ENCODE measurements at places on chromosomes 16 and 17. TPM values are rescaled to one million over a fixed set of nuclear protein-coding genes. Genes with fewer than 3 reads are reported as not detected.

The FNDC8 gene
- polyA plus RNA-seq = not detected

The HOXB3 gene
- not detected for polyA plus RNA-seq

The SLC52A1 gene
- polyA plus RNA-seq = not detected

The FBXW10 gene
- polyA plus RNA-seq = 0.17 TPM

The SGCA gene
- polyA plus RNA-seq = not detected

The APOBR gene
- 0.03 TPM for polyA plus RNA-seq

The KRTAP1-5 gene
- polyA plus RNA-seq = 0.09 TPM

The PLLP gene
- polyA plus RNA-seq = 127 TPM

The CCL17 gene
- not detected for polyA plus RNA-seq

The CLDN7 gene
- not detected for polyA plus RNA-seq

The KCTD13 gene
- 14.7 TPM for polyA plus RNA-seq

The ZFPM1 gene
- 1.3 TPM for polyA plus RNA-seq

The CACNG1 gene
- not detected for polyA plus RNA-seq

The GCGR gene
- 0.27 TPM for polyA plus RNA-seq

The AATK gene
- polyA plus RNA-seq = 5.2 TPM

The ITGB4 gene
- polyA plus RNA-seq = 14.5 TPM

The SENP3 gene
- 55.8 TPM for polyA plus RNA-seq

The KRTAP4-6 gene
- polyA plus RNA-seq = not detected

The GABARAP gene
- polyA plus RNA-seq = 274 TPM

Measured in HepG2 (cell line).